ENCODE measurements at places on chromosomes 6 and 20.

DNA sequence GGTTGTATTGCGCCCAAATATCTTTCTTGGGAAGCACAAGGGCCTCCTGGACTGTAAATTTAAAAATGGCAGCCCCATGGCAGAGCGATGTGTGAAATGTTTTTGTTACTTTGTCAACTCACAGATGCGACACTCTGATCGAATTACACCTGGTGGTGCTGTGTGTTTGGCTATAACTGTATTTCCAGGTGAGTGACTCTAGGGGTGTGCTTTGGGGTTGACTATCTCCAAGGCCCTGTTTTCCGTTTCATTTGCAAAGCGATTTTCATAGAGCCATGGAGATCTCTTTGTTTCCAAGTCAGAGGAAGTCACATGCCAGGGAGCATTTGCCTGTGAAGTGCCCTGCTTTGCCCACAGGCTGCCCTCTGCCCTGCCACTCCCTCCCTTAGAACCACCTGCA is 93.5 kb downstream of the CDC5L start:
- no peak for DNase-seq

- no peak for DNase-seq
These were observed 36.4 kb upstream of the MARCKS start for GRCh38 chr6:113820761-113821160.

DNA sequence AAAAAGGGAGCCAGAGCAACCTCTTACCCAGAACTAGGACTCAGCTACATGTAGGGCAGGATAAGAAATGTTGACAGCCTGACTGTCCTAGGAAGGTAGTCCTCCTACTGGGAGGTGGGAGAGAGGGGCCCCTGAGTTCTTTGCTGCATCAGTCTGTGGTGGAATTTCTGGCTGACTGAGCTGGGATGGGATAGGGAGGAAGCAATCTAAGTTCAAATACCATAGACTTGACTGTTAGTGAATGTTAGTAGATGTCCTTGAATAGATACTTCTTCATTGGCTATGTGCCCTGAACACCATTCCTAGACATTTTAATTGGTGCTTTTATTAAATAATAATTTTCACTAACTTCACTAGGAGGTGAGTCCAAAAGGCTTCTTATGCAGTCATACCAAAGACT is 1343.6 kb upstream of the CITED2 start:
- no peak for DNase-seq

- DNase-seq: no peak
These were observed 57.5 kb downstream of the NCOA3 start for GRCh38 chr20:47559141-47559540.

DNA sequence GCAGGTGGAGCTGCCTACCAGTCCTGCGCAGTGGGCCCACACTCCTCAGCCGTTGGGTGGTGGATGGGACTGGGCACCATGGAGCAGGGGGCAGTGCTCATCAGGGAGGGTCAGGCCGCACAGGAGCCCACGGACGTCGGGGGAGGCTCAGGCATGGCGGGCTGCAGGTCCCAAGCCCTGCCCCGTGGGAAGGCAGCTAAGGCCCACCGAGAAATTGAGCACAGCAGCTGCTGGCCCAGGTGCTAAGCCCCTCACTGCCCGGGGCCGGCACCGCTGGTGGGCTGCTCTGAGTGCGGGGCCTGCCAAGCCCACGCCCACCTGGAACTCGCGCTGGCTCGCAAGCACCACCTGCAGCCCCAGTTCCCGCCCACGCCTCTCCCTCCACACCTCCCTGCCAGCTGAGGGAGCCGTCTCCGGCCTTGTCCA is 30.2 kb upstream of the ID4 start:
- no peak for DNase-seq

GRCh38 chr6:131000544-131000943 is 62.5 kb downstream of the EPB41L2 start:
- DNase-seq: no peak

DNA sequence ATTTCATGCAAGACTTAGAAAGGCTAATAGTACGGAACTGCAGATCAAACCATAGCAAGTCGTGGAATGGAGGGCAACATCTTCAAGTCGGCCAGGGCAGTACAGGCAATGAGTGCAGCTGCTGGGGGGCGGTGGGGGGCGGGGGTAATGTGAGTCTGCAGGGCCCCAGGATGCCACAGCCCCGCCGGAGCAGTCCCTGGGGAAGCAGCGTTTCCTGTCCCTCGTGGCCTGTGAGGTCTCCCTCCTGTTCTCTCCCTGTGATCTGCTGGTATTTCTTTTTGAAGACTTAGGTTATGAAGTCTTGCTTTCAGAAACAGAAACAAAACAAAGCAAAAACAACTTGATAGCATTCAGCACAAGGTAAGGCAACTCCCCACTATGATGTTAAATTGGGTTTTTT is 351.9 kb downstream of the FOXA2 start:
- no peak for DNase-seq
